Breast epithelium (tissue), 4 donors: ENCODE measurements at places on chromosomes 2 and 18. TPM values are rescaled to one million over a fixed set of nuclear protein-coding genes. Genes with fewer than 3 reads are reported as not detected.
A peak's percentile ranks its signal among the peaks of the same experiment; 100 is the strongest.

DNA sequence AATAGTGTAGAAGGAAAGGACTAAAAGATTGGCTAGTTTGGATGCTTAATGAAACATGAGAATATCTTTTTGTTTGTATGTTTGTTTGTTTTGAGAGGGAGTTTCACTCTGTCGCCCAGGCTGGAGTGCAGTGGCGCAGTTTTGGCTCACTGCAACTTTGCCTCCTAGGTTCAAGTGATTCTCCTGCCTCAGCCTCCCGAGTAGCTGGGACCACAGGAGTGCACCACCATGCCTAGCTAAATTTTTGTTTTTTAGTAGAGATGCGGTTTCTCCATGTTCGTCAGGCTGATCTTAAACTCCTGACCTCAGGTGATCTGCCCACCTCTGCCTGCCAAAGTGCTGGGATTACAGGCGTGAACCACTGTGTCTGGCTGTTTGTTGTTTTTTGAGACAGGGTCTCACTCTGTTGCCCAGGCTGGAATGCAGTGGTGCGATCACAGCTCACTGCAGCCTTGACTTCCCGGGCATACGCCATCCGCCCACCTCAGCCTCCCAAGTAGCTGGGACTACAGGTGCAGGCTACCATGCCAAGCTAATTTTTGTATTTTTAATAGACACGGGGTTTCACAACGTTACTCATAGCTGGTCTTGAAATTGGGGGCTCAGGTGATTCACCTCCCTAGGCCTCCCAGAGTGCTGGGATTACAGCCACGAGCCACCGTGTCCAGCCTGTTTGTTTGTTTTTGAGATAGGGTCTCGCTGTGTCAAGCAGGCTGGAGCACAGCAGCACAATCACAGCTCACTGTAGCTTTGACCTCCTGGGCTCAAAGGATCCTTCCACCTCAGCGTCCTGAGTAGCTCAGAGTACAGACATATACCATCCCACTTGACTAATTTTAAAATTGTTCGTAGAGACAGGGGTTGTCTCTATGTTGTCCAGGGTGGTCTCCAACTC, 209.2 kb downstream of the MYCN start:
- H3K36me3 ChIP-seq, result no peaks in the 10 kb centered on the region
- H3K4me3 ChIP-seq, result no peak overlapping the region
- no peaks in the 10 kb centered on the region for H3K27me3 ChIP-seq
- no peaks in the 10 kb centered on the region for H3K4me1 ChIP-seq
- no peak overlapping the region for H3K27ac ChIP-seq
- no peak for DNase-seq

GRCh38 chr18:13178976-13179375, 39.6 kb upstream of the LDLRAD4 start:
- no peak overlapping the region for H3K4me3 ChIP-seq
- no peaks in the 10 kb centered on the region for H3K27me3 ChIP-seq
- no peaks in the 10 kb centered on the region for H3K4me1 ChIP-seq

DNA sequence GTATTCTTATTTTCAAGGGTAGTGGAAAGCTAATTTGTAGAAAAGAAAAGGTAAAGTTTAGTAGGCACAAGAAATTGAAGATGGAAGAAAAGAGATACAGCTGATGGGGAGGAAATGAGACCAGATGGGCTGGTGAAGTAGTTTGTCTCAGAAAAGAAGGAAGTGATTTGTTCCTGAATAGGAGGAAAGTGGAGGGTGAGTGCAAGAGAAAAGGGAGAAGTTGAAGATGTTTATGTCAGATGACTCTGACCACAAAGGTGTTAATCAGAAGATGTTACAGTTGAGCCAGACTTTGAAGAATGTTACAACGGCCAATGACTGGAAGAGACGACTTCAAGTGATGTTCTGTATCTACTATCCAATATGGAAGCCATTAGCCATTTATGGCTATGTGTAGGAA, 21.2 kb downstream of the ZSCAN30 start:
- H3K4me3 ChIP-seq, result no peak overlapping the region
- no peak for DNase-seq
- no peak overlapping the region for H3K27ac ChIP-seq
- no peaks in the 10 kb centered on the region for H3K4me1 ChIP-seq
- H3K36me3 ChIP-seq, result no peaks in the 10 kb centered on the region

GRCh38 chr18:959854-960253, 55.2 kb downstream of the ADCYAP1 start:
- no peak overlapping the region for H3K4me3 ChIP-seq
- no peaks in the 10 kb centered on the region for H3K36me3 ChIP-seq
- H3K4me1 ChIP-seq, result no peaks in the 10 kb centered on the region
- H3K27ac ChIP-seq, result no peak overlapping the region
- H3K27me3 ChIP-seq, result no peaks in the 10 kb centered on the region

- H3K27ac ChIP-seq, result no peak overlapping the region
- H3K4me1 ChIP-seq, result no peaks in the 10 kb centered on the region
- no peak for DNase-seq
- H3K36me3 ChIP-seq, result no peaks in the 10 kb centered on the region
- no peak overlapping the region for H3K4me3 ChIP-seq
- no peaks in the 10 kb centered on the region for H3K27me3 ChIP-seq
These were observed 30.9 kb downstream of the PLCL1 start for GRCh38 chr2:197835293-197835692.

DNA sequence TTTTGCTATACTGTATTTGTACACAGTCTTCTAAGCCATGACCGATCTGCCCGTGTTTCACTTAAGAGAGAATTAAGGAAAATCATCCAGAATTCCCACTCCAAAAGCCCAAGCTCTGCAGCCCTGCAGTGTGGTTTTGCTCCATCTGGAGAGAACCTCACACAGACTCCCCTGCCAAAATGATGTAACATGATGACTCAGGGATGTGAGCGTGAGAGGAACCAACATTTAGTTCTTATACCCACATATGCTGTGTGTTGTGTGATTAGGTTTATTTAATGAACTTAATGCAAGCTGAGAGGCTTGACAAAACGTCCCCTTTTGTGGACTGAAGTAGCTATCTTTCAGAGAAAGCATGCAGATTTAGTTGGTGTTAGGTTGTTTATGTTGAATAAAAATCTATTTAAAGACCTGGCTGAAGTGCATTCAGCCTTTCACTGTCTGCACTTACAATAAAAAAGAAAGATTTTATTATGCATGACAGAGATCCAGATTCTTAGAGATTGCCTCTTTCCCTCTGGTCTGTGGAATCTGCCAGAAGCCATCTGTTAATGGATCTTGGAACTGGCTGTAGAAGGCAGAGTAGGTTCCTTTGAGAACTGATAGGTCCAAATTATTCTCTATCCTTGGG, 6.3 kb downstream of the RAB12 start:
- H3K36me3 ChIP-seq, result no peaks in the 10 kb centered on the region
- no peaks in the 10 kb centered on the region for H3K27me3 ChIP-seq
- DNase-seq, result no peak
- H3K27ac ChIP-seq, result peak overlapping the region; percentile 15
- no peak overlapping the region for H3K4me3 ChIP-seq

DNA sequence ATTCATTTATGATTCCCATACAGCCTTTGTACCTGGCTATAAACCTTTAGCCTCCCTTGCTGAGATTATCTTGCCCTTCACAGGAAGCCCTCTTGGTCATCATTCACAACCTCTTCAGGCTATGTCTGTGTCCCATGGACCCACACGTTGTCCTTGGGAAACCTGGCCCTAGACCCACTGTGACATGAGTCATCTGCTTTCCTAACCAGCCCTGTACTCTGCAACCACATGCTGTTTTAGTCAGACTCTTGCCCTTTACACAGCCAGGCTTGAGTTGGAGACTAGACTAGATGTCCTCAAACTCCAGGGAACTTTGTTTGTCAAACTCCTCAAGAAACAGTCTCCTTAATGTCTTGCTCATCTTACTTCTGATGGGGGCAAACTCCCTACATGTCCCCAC, 229.3 kb upstream of the ZSWIM2 start:
- no peak overlapping the region for H3K27ac ChIP-seq
- no peaks in the 10 kb centered on the region for H3K27me3 ChIP-seq
- no peak overlapping the region for H3K4me3 ChIP-seq
- no peak for DNase-seq

The FOXI3 gene
- not detected for total RNA-seq

The LRP2 gene
- total RNA-seq, result 19.7 TPM

The VWA3B gene
- total RNA-seq, result not detected
